ENCODE measurements at places on chromosomes 3 and 15.
A peak's percentile ranks its signal among the peaks of the same experiment; 100 is the strongest.

GRCh38 chr15:46312133-46312740 lies 677.4 kb downstream of the SQOR start:
- peak; percentile 18 for DNase-seq

DNA sequence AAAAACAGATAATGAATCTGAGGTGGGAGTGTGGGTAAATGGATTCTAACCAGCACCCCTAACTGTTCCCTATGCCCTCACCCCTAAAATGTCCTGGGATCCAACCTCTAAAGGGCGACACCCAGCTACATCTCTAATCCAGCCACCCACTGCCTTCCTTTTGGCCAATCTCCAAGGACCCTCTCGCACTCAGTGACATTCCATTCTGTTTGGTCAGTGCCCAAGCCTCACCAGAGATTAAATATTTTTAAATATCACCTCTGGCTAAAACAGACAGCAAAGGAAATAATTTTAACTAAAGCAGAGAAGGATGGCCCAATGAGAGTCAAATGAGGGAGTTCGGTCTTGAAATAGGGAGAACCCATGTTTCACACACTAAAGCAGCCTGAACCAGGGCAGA lies 19.9 kb upstream of the SCN10A start:
- DNase-seq: no peak

- no peak for DNase-seq
Observed at GRCh38 chr3:139893267-139893962, 41.6 kb upstream of the CLSTN2 start.

DNA sequence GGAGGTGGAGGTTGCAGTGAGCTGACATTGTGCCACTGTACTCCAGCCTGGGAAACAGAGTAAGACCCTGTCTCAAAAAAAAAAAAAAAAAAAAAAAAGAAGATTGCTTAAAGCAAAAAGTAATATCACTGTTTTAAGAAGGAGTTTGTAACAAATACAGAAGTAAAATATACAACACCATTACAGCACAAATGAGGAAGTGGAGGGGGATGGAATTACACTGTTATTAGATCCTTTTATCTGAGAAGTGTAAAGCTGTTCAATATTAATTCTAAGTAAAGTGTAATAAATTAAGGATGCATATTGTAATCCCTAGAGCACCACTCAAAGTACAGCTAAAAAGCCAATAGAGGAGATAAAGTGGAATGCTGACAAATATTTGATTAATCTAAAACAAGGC lies 47.0 kb upstream of the SNRPA1 start:
- no peak for DNase-seq

GRCh38 chr3:99522147-99522546 lies 116.2 kb upstream of the COL8A1 start:
- no peak for DNase-seq

DNA sequence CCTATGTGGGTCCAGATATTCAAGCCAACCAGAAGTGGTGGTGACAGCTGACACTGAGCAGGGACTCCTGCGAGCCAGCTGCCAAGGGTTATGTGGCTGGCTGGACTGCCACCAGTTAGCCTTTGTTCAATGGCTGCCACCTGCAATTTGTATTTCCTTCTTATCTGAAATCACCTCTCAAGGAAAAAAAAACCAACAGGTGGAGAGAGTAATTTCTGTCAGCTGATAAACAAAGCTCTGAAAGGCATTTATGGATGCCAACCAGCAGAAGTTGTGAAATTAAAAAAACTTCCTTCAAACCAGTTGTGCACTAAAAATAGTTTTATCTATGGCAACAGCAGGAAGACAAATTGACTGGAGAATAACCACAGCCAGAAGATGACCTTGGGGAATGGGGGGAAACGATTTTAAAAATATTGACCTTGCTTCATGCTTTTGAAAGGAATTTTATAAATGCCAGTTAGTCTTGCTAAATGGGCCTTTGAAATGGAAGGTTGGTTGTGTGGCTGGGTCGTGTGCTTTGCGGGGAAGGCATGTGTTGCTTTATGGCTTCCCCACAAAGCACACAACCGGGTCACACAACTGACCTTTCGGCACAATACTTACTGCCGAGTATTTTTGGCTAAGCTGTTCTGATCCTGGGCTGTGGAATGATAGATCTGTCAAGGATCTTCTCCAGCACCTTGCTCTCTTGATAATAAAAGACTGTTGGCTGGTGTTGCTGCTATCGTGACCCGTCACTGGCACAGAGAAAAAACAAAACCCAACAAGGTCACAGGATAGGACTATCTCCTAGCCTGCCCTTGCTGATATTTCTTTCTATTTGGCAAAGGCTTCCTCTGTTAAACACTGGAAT lies 3.5 kb downstream of the MYZAP start:
- no peak for DNase-seq

- no peak for DNase-seq
Observed at GRCh38 chr15:73800662-73801345, 47.7 kb upstream of the INSYN1 start.

DNA sequence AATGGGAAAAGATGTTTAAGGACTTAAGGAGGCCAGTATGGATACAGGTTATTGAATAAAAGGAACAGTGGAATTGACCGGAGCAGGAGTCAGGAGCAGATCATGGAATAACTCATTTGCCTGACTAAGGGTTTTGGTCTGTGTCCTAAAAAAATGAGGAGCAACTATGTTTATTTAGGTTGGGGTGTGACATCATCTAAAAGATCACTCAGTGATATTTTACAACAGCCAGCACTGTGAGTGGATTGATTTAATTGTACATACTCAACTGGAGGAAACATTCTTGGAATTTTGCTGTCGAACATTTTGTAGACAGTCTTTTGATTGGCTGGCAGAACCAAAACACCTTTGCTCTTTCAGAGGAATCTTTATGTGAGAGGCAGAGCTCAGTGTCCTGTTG lies 348.6 kb upstream of the CDIN1 start:
- no peak for DNase-seq

GRCh38 chr15:45714590-45715488 lies 80.0 kb downstream of the SQOR start:
- DNase-seq: peak; percentile 32

- DNase-seq: no peak
Observed at GRCh38 chr3:67090474-67090873, 92.4 kb downstream of the KBTBD8 start.

DNA sequence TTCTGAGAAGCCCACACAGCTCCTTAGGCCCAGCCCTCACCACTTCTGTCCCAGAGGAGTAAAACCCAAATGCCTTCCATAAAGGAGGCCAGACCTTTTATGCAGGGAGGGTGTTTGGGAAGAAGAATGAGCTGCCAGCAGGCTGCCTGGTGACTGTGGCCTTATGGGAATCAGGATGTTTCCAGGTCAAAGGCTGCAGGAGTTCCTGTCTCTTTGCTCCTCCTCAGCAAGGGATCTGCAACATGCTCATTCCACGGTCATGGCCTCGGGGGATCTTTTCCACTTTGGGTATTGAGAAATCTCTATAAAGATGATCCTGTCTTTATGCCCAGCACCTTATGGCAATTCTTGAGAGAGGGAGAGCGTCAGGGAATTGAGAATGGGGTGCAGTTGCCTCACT lies 25.2 kb upstream of the MAGEF1 start:
- DNase-seq: no peak

DNA sequence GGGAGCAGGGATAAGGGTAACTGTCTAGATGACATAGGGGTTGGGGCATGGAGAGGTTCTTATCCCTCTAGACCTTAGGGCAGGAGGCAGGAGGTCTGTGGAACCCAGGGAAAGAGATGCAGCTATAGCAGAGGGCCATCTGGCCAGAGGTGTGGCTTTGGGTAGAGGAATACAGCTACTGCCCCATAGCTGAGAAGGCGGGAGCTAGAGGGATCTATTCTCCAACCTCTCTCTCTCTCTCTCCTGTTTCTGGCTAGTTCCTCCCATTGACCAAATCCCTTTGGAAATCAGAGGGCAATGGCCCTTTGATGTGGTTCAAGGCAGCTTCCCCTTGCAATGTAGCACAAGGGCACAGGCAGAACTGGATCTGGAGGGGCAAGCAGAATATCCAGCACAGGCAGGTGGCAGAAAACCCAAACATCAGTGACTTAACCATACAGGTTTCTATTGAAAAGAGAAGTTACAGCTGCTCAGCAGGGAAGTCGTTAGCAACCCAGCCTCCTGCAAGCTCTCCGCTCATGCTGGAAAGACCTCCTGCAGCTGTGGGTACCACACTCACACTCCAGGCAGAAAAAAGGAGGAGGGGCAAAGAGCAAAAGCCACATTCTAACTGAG lies 22.3 kb upstream of the LMOD3 start:
- DNase-seq: no peak

GRCh38 chr3:126158016-126158911 lies 22.1 kb downstream of the ALDH1L1 start:
- no peak for DNase-seq

DNA sequence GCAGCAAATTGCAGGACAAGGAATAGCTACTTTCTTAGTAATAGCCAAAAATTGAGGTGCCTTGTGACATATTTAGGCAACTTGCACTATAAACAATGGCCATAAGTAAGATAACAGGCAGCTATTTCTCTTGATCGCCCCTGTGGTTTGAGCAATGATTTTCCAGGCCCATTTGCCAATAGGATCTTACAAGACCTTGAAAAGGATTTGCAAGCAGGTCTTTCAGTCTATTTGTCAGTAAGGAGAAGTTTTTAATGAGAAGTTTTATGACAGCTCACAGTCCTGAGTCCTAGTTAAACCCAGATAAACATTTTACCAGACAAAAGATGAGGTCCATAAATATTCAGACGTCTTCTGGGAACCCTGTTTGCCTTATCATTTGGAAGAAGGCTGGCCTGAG lies 645.5 kb downstream of the RBMS3 start:
- DNase-seq: no peak

DNA sequence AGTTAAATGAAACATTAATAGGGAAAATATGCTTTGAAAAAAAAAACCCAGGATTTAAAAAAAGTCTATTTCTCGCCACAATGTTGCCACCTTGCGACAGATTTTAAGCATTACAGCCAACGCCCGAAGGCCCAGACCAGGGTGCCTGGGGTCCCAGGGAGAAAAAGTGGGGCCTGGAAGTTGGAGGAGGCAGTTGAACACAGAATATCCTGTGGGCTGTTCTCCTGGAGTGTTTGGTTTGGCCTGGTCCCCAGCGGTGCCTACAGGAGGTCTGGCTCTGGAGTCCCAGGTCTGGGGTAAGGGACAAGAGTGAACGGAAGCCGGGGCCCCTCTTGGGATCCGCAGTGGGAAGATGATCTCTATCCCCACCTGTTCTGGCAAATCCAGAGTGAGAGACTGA lies 3.4 kb downstream of the RNU6-1 start:
- DNase-seq: no peak

GRCh38 chr15:76201536-76202255 lies 109.6 kb downstream of the ETFA start:
- no peak for DNase-seq

- DNase-seq: no peak
Observed at GRCh38 chr3:161203485-161204098, 17.5 kb upstream of the NMD3 start.

- no peak for DNase-seq
Observed at GRCh38 chr3:101677436-101678286, 729 bp upstream of the ZBTB11 start.

GRCh38 chr3:54486317-54486716 lies 364.0 kb downstream of the CACNA2D3 start:
- no peak for DNase-seq

GRCh38 chr3:26535151-26535550 lies 87.4 kb upstream of the LRRC3B start:
- no peak for DNase-seq

- no peak for DNase-seq
Observed at GRCh38 chr15:71051539-71051938, 63.7 kb upstream of the THSD4 start.

- DNase-seq: no peak
Observed at GRCh38 chr3:152225201-152225600, 43.5 kb upstream of the MBNL1 start.

DNA sequence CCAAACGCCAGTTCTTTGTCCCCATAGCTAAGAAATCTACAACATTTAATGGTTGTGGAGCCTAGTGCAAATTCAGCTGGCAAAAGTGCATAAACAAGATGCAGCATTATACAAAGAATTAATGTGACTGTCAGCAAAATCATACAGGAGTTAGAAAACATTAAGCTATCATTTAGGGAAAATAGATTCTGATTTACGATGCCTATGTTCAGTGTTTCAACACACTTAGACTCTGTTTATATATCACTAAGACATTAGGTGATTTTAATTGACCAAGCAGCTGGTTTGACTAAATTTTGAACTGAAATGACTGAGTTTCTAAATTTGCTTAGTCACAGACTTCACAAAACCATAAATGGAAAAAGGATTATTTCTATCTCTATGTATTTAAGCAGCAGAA lies 1076.8 kb downstream of the TBL1XR1 start:
- peak; percentile 16 for DNase-seq

GRCh38 chr15:68375191-68375631 lies 56.8 kb downstream of the ITGA11 start:
- DNase-seq: no peak

GRCh38 chr3:133930341-133930933 lies 34.8 kb upstream of the RAB6B start:
- no peak for DNase-seq

- DNase-seq: no peak
Observed at GRCh38 chr15:55942332-55942731, 51.1 kb downstream of the NEDD4 start.

GRCh38 chr15:48373821-48374451 lies 42.7 kb downstream of the DUT start:
- no peak for DNase-seq

- DNase-seq: no peak
Observed at GRCh38 chr15:60883691-60884640, 345.1 kb downstream of the RORA start.

DNA sequence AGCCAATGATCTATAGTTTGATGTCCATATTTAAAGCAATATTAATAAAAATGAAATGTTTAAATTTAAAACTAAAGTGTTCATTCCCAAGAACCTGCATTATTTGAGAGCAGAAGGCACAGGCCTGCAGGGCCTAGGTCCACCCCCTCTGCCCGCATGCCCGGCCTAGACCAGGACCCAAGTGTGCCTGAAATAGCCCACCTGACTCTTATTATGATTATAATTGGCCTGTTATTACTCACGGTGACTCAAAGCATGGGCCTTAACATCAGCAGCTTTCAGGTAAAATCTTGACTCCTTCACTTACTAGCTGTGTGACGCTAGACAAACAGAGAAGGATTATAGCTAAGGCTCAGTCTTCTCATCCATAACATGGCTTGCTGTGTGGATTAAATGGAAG lies 128.8 kb downstream of the PLCL2 start:
- DNase-seq: no peak

- no peak for DNase-seq
Observed at GRCh38 chr3:9130345-9131305, 118.8 kb downstream of the SRGAP3 start.

- no peak for DNase-seq
Observed at GRCh38 chr15:61091289-61091616, 137.8 kb downstream of the RORA start.

- no peak for DNase-seq
Observed at GRCh38 chr15:81334768-81335435, 11.0 kb upstream of the STARD5 start.

DNA sequence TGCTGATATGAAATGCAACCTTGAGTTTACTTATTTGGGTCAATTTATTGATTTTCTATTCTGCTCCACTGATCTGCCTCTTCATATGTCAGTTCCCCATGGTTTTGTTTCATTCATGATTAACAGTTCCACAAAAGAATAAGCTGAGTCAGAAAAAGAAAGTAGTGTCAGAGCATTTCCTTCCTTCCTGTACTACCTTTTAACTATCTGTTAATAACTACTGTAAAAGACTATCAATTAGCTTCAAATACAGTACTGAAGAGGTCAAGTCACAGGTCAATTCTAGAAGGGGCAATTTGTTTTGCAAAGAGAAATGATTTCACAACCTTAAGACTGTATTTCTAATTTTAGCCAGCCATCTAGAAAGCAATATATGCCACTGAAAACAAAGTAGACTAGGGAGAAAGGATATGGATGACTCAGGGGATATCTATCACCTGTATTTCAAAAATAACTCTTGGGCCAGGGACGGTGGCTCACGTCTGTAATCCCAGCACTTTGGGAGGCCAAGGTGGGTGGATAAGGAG lies 129.5 kb downstream of the TFDP2 start:
- no peak for DNase-seq
